Stimulated activated CD4-positive, alpha-beta T cell treated with anti-CD3 and anti-CD28 coated beads, Interleukin-12 subunit alpha, Interleukin-12 subunit beta, amount 100 ng/mL, for 24 hours (primary cell): ENCODE measurements at places on chromosomes 3 and 15.

DNA sequence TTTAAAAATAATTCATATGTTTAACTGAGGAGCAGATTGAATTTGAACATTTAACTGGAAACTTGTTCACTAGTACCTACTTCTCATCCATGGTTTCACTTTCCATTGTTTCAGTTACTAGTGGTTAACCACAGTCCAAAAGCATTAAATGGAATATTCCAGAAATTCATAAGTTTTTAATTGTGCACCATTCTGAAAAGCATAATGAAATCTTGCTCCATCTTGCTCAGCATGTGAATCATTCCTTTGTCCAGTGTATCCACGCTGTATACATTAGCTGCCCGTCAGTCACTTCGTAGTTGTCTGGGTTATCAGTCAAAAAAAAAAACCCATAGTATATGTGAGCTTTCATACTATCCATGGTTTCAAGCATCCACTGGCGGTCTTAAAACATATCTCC lies 217.6 kb downstream of the TPRG1 start:
- no peak for DNase-seq

- DNase-seq: no peak
Measured at GRCh38 chr3:62379321-62379798, 6.0 kb upstream of the FEZF2 start.

GRCh38 chr3:84906065-84906464 lies 52.7 kb upstream of the CADM2 start:
- DNase-seq: no peak

DNA sequence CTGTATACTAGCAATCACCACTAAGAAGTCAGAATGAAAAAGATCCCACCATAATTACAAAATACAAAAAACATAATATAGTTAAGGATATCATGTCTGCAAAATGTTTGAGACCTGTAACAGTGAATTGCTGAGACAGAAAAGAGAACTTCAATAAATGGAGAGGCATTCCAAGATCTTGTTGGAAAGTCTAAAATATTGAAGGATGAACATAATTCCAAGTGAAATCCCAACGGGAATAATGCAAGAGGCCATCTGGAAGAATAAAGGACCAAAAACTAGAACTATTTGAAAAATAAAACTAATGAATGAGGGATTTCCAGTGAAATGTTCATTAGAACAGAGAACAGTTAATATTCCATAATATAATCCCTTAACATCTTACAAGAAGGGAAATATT lies 110.9 kb downstream of the COL6A6 start:
- no peak for DNase-seq
